WTC11 (cell line): ENCODE measurements at places on chromosomes 3 and 15. TPM values are rescaled to one million over a fixed set of nuclear protein-coding genes. Genes with fewer than 3 reads are reported as not detected.

DNA sequence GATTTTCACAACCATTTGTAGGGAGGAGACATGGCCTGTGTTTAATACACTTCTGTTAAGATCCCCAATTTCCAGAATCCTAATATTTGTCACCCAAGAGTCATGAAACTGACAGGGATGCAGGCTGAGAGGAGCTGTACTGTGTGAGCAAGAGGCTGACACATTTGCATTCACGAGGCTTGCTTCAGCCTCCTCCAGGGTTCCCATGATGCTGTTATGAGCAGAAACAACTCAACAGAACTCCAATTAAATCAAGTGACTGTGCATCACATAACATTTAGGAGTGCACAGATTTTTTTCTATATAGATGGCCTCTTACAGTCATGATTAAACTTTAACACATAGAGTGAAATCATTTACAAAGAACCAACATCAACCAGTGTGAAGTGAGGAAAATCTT is 292.3 kb upstream of the STT3B start:
- no peak for DNase-seq

DNA sequence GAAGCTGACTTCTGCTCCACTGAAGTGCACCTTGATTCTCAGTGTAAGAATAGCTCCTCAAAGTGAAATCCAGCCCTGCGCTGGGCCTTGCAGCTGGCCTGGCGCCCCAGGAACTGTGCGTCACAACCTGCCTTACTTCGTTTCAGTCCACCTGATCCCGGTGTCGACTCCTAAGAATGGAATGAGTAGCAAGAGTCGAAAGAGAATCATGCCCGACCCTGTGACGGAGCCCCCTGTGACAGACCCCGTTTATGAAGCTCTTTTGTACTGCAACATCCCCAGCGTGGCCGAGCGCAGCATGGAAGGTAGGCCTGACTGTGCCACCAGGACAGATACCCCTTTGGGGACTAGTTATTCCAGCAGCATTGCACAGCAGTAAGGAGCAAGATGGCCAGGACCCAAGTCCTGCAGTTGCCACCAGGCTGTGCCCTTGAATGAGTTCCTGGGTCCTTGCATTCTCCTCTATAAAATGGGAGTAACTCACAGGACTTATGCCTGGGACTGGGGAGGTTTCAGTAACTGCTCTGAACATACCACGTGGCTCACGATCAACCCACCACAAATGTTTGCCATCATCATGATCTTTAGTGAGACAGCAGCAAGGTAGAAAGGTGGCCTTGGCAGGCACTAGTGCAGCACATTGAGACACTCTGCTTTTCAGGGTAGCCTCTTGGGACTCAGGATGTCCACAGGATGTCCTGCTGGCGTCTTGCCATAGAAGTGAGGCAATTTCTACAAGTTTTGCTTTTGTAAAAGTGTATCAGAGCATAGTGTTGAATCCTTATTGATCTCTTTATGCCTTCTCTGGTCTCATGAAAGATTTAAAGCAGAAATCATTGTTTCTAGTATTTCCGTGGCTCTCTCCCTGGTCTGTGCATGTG is 46.8 kb downstream of the PXYLP1 start:
- DNase-seq, result no peak

DNA sequence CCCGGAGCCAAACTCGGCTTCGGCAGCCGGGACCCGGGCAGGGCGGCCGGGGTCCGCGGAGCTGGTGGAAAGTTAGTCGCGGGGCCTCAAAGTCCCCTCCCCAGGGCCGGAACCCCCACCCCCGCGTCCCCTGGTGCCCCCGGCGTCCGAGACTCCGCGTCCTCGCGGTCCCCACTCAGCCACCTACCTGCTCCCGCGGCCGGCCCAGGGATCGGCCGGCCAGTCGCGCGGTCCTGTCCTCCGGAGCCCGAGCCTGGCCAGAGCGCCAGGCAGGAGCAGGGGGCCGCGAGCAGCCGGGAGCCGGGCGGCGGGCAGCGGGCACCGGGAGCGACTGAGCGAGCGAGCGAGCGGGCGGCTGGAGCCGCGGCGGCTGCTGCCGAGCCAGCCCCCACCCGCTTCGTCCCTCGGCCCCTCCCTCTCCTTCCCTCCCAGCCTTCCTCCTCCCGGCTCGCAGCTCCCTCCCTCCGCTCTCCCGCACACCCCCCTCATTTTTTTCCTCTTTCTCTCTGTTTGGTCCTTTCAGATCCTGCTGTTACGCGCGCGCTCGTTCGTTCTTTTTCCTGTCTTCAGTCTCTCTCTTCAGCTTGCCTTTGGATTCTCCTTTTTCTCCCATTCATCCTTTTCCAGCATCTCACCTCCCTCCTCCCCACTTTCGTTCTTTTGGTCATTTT is at the start of gene MEGF11:
Gene MEGF11 (minus strand): TSS at position 333 of the 671 bp plus-strand sequence. CDS start 125,347 bp downstream, outside the sequence.
- peak; percentile 69 for DNase-seq

DNA sequence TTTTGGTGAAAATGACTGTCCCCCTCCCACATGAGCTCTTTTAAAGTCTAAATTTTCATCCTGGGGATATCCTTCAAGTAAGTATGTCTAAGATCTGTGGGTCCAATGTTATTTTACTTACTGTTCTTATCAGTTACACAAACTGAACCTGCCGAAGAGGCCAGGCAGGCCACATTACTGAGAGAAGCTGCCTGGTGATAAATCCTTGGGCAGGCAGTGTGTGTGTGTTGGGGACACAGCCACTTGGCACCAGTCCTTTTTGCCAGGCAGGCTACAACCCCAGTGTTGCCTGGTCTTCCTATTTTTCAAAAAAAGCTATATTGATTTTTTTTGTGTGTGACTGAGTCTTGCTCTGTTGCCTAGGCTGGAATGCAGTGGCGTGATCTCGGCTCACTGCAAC is 50.6 kb upstream of the RASA2 start:
- DNase-seq, result no peak

The CPA3 gene
- total RNA-seq, result not detected in 3 replicates
